Fibroblast of upper back skin (primary cell): ENCODE measurements at places on chromosomes 5 and 9.

- no peak for DNase-seq
Observed at GRCh38 chr5:14374100-14374499, 207.5 kb upstream of the OTULINL start.

DNA sequence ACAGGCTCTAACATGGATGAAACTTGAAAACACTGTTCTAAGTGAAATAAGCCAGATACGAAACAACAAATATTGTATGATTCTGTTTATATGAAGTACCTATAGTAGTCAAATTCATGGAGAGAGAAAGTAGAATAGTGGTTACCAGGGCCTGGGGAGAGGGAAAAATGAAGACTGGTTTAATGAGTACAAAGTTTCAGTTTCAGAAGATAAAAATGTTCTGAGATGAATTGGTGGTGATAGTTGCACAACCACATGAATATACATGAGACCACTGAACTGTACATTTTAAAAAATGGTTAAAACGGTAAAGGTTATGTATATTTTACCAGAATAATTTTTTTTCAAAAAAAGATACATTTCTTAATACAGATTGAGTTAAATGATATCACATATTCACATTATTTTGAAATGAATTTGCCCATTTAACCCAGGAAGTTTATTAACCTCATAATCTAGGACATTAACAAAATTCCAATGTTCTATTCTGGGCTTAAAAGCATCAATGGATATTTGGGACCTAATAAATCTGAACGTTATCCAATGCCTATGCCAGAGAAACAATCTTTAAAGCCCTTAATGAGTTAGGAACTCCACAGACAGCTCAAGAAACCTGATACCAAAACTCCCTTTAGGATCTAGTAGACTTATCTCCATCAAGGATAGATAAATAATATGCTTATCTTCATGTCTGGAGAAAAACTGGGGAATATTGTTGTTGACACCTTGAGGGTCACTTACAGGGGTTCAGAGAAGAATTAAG is 521.3 kb downstream of the EFNA5 start:
- no peak for DNase-seq

GRCh38 chr9:133463234-133463863 is 3.6 kb downstream of the CACFD1 start:
- DNase-seq = no peak

DNA sequence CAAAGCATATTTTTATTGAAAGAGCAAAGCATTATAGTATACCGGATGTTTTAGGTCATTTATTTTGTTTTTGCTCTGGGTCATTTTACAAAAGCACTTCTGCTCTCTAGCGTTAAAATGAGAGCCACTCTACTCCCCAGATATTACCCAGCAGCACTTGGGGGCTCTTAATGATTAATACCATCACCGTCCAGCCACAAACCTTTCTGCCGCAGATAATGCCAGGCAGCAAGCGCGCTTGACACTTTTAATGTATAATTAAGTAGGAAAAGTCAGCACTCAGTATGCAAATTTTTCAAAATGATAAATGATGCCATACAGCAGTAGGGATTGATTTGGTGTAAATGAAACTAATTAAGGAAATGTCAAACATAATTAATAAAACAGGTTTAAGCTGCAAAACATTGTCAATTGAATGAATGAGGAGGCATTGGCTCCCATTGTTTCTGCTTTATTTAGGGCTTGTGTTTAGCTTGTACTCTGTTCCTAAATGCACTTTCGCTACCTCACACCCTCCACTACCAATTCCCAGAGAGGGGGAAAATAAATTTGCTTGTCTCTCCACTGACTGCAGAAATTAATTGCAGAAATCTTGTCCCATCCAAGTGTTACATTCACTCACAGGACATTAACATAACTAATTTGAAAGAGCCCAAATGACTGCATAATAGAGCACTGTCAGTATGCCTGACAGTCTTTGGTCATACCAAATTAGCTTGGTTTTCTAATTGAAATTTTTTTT is 358.8 kb upstream of the ARRDC3 start:
- DNase-seq = no peak

- DNase-seq = peak; percentile 34
Observed at GRCh38 chr5:124747791-124748686, 1.6 kb upstream of the ZNF608 start.

DNA sequence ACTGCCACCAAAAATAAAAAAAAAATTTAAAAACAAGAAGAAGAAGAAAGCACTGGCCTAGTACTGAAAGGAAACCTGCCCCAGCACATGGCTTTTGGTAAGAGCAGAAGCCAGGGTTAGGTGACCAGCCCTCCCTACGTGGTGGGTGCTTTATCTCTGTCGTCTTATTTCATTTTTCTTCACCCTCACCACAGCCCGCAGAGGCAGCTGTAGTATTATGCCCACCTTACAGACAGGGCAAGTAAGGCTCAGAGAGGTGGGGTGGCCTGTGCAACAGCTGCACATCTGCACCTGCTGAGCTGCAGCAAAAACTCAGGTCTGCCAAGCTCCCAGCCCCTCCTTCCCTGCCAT is 140.8 kb upstream of the LMX1B start:
- no peak for DNase-seq

GRCh38 chr5:159426694-159427093 is 96.4 kb upstream of the IL12B start:
- DNase-seq = no peak

DNA sequence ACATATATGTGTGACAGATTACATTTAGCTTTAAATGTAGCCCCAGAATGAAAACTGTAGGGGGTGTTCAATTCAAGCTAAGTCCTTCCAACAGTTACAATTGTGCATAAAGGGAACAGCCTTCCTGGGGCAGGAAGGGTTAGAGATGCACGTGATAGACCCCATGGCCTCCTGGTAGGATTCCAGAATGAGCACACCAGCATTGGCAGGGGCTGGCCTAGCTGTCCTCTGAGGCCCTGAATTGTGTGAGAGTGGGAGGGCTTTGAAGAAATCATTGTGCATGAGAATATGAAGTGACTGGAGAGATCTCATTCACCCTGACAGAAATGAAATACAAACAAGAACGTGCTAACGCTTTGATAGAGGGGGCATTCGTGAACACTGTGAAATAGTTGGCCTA is 663.8 kb upstream of the KLF4 start:
- no peak for DNase-seq

DNA sequence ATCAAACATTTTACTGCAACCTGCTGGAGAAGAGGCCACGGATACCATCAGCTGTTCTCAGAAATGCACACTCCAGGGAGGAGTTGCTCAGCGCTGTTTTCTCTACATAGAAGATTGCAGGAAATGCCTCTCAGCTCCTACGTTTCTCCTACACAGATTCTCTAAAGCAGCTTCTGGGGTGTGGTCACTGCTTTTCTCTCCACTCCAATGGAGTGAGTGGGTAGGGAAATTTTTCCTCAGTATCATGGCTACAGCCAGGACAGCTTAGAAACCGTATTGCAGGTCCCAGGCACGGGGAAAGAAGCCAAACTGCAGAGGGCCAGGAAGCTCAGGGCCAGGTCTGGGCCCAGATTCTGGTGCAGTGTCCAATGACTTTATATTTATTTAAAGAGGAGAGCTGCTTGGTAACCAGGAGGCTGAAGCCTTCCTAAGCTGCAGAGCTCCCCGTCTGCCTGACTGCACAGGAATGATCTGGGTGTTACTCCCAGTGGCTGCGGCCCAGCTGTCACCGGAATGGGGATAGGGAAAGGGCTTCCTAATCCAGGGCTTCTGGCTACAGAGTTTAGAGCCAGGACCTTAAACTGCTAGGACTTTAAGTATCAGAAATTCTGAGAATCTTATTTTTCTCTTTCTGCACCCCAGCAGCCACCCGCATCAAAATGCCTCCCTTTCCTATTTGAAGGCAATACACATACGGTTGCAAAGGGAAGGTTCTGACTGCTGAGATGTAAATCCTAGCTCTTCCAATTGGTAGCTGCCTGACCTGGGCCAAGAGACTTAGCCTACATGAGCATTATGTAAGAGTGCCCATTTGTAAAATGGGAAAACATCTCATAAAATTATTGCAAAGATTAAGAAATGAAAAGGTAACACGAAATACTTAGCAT is 1.4 kb upstream of the SPTAN1 start:
- peak; percentile 41 for DNase-seq

- no peak for DNase-seq
Observed at GRCh38 chr5:64298586-64298985, 132.9 kb downstream of the RNF180 start.

- no peak for DNase-seq
Observed at GRCh38 chr5:78887384-78888118, 97.6 kb downstream of the ARSB start.

DNA sequence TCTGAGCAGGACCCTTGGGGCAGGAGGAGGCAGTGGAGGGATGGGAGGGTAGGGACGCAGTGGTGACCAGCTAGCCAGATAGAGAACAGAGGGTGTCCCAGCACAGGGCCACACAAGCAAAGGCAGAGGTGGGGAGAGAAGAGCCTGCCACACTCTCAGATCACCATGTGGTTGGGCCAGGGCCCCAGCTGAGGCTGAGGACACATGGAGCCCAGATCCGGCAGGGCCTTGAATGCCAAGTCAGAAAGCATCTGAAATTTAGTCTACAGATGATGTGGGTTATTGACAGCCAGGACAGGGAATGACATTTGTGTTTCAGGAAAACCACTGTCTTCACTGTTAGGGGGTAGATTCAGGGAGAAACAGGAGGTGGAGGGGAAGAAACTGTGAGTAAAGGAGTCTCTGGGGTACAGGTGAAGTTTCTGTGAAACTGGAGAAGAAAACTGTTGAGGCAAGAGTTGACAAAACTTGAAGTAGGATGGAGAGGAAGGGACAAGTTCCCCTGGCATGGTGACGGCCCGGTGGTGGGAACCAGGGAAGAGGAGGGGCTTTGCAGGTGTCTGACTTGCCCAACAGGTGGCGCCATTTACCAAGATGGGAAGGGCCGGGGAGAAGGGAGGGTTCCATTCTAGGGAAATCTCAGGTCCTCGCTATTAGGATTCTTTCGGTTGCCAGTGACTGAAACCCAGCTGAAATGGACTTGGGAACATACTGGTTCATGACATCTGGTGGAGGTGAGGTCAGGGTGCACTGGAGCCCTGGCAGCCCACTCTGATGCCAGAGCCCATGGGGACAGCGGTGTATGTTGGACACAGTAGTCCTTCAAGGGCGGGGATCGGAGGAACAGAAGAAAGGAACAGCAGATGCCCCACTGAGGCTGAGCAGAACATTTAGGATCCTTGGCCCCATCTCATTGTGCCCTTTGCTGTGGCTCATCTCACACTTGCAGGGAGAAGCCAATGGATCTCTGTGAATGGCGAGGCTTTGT is 100.1 kb downstream of the KCNIP1 start:
- DNase-seq = peak; percentile 42

DNA sequence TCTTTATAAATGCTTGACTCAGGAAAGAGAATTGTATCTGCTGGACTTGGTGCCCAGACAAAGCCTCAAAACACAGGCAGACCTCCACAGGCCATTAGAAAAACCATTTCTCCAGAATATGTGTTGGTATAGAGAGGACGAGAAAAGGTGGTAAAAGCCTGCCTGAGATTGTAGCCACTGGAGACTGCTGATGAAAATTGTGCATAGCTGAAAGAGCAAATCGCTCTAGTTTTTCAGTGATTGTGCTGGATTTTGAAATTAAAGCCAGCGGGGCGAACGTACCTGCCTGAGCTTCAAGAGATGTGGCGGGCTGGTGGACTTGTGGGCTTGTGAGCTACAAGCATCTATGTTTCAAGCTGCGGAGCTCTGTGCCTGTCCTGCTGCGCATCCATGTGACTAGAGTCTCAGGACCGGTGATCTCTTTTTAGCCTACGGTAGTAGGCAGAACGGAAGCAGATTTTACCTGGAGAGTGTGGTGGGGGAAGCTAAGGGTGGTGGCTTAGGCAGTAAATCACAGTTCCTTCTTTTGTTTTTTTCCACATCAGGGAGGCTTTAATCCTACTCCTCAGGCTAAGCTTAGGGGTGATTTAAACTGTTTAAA is 193.6 kb downstream of the SREK1 start:
- DNase-seq = no peak

DNA sequence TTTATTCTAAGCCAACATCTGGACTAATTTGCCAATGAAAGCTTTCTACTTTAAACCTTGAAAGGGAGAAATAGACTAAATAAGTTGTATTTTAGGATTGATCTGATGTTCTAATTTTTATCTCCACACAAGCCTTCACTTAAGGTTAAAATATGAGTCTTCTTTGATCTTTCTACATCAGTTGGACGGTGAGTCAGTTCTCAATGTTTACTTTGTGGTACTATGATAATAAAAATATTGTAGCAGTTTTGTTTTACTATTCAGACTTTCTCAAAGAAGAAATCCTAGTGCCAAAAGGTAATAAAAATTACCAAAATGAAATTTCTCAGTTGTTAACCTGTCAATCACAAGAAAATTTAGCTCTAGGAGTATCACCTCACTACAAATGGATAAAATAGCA is 203.5 kb upstream of the RGMB start:
- DNase-seq = peak; percentile 49

DNA sequence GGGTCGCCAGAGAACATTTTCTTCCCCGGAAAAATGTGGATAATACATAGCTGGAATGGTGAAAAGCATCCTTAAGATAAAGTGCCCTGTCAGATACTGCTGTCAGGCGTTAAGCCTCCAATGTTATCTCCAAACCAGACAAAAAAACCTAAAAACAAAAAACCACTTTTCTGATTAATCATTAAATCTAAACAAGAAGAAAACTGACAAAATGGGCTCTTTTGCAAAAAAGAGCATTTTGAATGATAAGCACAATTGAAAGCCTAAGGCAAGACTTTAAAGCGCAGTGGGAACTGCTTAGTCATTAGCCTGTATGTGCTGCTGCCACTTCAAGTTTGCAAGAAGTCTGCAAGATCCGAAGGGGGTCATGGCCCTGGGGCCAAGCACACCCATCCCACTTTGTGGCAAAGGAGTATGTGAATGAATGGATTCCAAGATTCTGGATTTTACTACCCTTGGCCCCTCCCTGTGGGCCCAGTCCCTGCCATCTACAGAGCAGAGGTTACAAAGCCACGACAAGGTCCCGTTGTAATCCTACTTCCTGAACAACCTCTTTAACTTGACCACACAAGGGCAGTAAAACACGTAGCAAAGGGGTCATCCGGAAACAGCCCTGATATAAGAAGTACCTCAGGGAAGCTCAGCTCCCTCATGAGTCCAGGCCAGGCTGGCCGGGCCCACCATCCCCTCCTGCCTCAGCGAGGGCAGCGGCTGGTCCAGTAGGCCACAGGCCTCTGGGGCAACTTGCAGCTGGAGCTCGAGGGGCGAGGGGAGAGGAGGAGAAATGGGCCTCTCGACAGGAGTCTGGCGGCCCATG is 29.7 kb downstream of the SHB start:
- peak; percentile 45 for DNase-seq

DNA sequence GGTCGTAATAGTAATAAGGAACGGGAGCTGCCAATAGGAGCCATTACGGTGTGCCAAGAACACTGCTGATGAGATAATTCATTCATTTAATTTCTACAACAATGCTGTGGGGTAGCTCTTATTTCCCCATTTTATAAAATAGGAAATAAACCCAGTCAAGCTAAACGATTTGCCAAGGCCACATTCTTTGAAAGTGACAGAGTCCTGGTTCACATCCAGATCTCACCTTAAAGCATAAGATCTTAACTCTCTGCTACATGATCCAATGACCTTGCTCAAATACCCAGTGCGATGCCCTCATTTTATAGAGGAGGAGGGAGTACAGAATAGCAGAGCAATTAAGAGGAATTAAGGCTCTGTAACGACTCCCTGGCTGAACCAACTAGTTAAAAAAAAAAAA is 5.0 kb downstream of the PDE6A start:
- DNase-seq = no peak

- DNase-seq = no peak
Observed at GRCh38 chr9:95509851-95510708, 6.7 kb downstream of the PTCH1 start.

- no peak for DNase-seq
Observed at GRCh38 chr5:57445006-57445704, 37.5 kb downstream of the ACTBL2 start.

GRCh38 chr5:106522296-106522695 is 1148.4 kb downstream of the EFNA5 start:
- DNase-seq = peak; percentile 43
